ENCODE measurements at places on chromosomes 7 and 10.

DNA sequence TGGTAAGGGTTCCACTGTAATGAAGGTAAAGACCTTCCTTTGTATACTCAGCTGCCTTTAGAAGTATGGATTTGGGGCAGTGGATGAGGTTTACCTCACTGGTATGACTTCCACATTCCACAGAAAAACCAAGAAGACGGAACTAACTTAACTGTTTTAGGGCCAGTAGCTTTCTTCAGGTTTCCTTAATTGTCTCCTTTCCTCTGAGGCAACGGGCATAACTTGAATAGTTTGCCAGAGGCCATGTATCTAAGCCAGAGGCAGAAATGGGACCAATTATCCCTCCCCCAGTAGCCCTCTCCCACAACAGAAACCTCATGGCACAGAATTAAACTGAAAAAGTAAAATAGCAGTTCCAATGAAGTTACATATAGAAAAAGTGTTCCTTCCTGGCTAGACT, 281.7 kb downstream of the PHTF2 start:
- DNase-seq: no peak

GRCh38 chr10:74063256-74063655, 65.3 kb downstream of the VCL start:
- DNase-seq: no peak

GRCh38 chr7:88083883-88084282, 136.0 kb downstream of the SRI start:
- DNase-seq: no peak

- no peak for DNase-seq
Measured at GRCh38 chr10:100697070-100697469, 48.3 kb upstream of the PAX2 start.

- no peak for DNase-seq
Measured at GRCh38 chr10:128763588-128763987, 637.4 kb upstream of the MKI67 start.

- DNase-seq: no peak
Measured at GRCh38 chr7:1123715-1124114, 35.8 kb downstream of the GPER1 start.

DNA sequence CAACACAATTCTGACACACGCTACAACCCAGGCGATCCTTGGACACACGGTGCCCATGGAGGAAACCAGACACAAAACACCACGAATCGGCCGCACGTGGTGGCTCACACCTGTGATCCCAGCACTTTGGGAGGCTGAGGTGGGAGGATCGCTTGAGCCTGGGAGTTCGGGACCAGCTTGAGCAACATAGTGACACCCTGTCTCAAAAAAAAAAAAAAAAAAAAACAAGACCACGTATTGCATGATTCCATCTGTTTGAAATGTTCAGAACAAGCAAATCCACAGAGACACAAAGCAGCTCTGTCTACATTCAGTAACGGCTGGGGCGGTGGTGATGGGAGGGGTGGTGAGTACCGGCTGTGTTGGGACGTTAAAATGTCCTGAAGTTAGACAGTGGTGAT, 25.2 kb downstream of the ADAP1 start:
- DNase-seq: no peak

DNA sequence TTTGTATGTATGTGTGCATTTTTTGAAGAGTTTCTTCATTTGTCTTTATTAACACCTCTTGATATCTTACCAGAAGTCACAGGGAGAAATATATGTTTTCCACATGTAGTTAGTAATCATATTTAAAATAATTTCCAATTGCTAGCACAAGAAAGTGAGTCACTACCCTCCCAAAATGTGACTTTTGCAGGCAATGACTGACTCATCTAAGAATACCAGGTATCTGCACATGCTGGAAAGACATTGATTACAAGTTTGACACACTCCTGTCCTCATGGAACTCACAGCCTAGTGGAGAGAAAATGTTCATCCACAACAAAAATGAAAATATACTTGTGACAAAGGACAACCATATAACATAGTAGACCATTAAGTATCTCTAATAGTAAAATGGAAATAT, 82.9 kb downstream of the SEMA3D start:
- no peak for DNase-seq

DNA sequence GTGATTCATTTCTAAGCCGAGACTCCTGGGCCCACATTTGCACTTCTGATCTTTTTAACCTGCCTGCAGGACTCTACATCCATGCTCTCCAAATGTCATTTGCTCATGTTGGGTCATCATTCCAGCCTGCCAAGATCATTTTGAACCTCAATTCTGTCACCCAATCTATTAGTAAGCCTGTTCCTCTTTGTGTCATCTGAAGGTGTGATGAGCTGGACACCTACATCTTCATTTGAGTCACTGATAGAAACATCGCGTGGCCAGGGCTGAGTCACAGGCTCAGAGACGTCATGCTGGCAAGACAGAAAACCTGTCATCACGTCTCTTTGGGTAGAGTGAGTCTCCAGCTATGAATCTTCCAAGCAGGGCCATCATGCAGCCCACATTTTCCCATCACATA, 65.3 kb upstream of the SLF2 start:
- DNase-seq: no peak

GRCh38 chr7:104903044-104903443, 111.0 kb upstream of the KMT2E start:
- no peak for DNase-seq

GRCh38 chr7:24971333-24972165, 8.4 kb downstream of the OSBPL3 start:
- DNase-seq: no peak

- DNase-seq: peak; percentile 41
Measured at GRCh38 chr7:94509887-94510581, 425 bp downstream of the CASD1 start.

- no peak for DNase-seq
Measured at GRCh38 chr10:13708256-13708990, 121.7 kb downstream of the PRPF18 start.

GRCh38 chr7:104410742-104411141, 82.3 kb downstream of the LHFPL3 start:
- no peak for DNase-seq

DNA sequence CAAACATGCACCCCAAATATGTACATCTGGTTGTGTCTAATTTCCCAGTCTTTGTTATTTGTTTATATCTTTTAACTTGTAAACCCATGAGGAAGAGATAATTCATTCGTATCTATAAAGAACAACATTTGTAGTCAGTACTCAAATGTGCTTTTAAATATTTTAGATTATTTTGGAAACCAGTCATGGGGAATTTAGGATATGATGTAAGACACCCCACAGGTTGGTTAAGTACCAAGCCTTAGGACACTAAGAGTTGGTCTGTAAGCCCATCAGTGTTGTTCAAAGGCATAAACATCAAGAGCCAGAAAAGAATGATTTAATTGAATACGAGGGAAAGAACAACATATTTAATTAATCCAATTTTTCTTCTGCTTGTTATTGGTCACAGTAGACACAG, 421.1 kb upstream of the SEMA3C start:
- no peak for DNase-seq

- DNase-seq: no peak
Measured at GRCh38 chr10:62058476-62058875, 157.0 kb downstream of the ARID5B start.

DNA sequence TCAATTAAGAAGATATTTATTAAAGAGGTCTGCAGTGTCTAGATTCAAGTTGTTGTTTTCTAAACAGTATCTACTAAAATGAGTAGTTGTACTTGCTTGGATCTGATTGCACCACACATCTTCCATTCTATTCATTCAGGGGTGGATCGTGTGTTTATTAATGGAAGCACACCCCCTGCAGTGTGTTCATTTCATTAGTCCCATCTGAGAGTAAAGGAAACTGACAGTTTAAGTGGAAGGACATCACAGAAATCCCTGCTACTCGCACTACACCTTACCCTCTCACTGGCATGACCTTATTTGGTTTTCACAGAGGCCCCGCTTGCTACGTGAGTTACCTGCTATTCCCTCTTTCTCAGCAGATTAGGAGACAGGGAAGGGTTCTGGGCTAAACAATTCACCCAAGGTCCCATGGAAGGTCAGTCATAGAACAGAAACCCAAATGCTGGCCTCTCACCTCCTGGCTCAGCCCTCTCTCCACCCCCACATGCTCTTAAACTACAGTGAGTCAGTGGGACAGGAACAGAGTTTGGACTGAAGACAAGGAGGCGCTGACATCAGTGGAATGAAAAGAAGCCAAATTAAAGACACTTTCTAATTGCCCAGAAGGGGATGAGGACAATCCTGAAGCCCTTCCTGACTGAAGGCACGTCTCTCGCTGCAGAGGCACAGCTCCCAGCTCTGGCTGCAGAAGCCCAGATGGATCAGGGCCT, 369.2 kb upstream of the NRP1 start:
- DNase-seq: no peak

DNA sequence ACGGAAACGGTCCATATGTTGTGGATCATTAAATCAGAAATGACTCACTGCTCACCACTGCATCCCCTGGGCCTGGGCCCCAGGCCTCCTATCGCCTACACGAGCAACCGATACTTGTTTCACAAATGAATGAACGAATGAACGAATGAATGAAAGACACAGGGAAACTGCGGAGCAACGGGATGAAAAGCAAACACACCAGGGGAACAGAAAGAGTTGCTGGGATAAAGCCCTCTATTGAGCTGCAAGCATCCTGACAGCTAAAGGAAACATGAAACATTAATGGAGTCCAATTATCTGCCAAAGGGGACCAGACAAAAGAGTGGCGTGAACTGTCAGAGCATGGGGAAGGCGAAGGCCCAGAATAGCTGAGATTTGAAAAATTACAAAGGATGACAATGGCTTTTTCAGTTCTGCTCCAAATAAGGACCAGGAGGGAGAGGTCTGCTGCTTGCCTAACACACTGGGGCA, 92.1 kb downstream of the GRB10 start:
- DNase-seq: no peak

DNA sequence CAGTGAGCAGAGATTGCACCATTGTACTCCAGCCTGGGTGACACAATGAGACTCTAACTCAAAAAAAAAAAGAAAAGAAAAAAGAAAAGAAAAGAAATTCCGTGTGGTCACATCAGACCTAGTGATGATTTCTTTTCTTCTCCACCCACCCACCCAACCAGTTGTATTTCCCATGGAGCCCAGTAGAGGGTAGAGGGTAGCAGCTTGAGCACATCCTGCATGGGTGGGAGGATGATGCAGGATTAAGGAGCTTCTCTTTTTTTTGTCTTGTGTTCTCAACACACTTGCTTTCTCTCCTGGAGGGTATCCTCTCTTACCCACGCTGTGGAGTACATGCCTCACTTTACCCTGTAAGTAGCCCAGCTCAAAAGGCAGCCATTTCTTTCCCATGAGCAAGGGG, 118.6 kb upstream of the CARD11 start:
- DNase-seq: no peak

DNA sequence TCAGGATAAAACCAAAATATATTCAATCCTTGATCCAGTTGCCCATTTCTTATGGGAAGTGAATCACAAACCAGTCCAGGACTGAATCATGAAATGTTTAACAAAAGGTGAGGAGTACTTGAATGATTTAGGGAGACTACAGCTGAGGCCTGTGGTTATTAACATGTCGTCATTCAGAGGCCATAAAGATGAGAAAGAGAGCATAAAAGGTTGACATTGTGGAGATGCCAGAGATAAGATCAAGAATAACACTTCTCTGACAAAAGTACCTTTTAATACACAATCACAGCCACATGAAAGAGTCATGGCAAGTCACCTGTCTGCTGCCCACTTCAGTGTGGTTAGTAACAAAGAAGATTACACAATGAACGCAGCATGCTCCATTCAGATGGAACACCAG, 1195.7 kb upstream of the SORCS1 start:
- no peak for DNase-seq

DNA sequence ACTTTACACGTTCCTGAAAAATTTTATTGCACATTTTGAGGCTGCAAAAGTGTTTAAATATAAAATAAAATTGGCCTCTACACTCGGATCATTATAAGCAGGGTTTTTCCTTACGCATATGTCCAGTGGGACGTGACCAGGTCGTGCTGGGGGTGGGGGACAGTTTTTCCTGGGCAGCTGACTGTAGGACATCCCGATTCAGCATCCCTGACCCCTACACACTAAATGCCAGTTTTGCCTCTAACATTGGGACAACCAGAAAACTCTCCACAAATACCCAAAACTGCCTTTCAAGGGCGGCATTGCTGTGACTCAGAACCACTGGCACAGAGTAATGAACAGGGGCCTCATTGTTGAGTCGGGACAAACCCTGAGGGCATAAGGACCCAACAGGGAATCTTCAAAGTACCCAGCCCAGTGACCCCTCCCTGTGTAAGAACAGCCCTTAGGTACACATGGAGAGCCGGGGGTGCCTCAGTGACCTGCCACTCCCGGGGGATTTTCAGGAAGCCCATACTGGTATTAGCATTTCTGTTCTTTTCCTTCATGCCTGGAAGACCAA, 170.6 kb downstream of the ARHGAP21 start:
- no peak for DNase-seq

GRCh38 chr10:69781576-69781975, 20.1 kb upstream of the COL13A1 start:
- DNase-seq: no peak

- no peak for DNase-seq
Measured at GRCh38 chr10:63467841-63468240, 2.1 kb upstream of the JMJD1C start.

- DNase-seq: peak; percentile 21
Measured at GRCh38 chr7:28093623-28094232, 86.9 kb downstream of the JAZF1 start.

DNA sequence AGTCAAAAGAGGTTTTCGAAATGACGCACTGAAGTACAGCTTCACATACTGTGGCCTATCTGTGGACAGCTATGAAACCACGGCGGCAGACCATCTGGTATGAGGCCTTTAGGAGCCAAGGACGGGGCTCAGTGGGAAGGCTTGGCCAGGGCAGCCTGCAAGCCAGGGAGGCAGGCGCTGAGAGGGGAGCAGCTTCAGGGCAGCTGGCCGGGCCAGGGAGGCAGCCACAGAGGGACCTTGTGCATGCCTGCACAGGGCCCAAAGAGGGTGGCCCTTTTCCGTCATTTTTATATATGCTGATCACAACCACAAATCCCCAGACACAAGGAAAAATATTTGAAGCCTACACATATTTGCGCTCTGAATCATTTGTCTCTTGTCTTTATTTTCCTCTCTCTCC, 13.5 kb downstream of the CALD1 start:
- no peak for DNase-seq

DNA sequence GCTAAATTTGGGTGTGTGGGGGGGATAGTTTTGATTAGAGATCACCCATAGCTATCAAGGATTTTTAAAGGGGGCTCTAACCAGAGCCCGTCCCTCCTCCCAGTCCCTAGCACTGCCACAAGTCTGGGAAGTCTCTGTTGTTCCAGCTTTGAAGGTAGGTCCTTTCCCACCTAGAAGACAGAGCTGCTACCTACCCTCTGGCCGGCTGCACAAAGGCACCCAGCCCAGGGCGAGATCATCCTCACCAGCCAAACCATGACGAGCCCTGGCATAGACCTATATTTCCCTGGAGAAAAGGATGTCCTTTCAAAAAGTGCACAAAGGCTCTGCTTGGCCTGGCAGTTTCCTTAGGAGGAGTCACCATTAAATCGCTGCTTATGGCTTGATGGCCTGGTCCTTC, 147.8 kb downstream of the CYP26A1 start:
- DNase-seq: no peak

- no peak for DNase-seq
Measured at GRCh38 chr7:24923172-24923865, 56.7 kb downstream of the OSBPL3 start.

- no peak for DNase-seq
Measured at GRCh38 chr10:124999433-125000365, 57.8 kb downstream of the ZRANB1 start.

Data from stimulated activated CD8-positive, alpha-beta memory T cell treated with anti-CD3 and anti-CD28 coated beads, Interleukin-12 subunit alpha, Interleukin-12 subunit beta, amount 100 ng/mL, for 1 hour (primary cell).